Stimulated activated CD4-positive, alpha-beta T cell treated with anti-CD3 and anti-CD28 coated beads, Interleukin-15, amount 100 ng/mL, for 1 hour (primary cell): ENCODE measurements at places on chromosomes 7 and 10.

- no peak for DNase-seq
Measured at GRCh38 chr7:54881816-54882520, 123.0 kb upstream of the SEC61G start.

- no peak for DNase-seq
Measured at GRCh38 chr7:112184455-112184854, 21.7 kb downstream of the DOCK4 start.

DNA sequence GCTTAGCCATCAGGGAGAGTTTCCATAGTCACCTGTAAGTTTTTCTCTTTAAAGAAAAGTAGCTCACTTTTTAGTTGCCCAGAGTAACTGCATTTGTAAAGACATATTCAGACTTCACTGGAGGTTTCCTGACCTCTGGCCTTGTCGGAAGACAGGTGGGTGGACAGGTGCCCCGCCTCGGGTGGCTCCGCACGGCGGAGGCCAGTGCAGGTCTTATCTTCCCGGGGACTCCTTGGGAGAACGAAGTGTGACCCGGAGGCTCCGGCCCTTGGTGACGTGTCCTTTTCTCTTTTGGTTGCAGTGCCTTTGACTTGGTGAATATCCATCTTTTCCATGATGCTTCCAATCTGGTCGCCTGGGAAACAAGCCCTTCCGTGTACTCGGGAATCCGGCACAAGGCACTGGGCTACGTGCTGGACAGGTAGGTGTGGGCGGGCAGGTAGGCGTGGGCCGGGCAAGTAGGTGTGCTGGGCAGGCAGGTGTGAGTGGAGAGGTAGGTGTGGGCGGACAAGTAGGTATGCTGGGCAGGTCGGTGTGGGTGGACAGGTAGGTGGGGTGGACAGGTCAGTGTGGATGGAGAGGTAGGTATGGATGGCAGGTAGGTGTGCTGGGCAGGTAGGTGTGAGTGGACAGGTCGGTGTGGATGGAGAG is 75.8 kb downstream of the NKX6-2 start:
- no peak for DNase-seq

DNA sequence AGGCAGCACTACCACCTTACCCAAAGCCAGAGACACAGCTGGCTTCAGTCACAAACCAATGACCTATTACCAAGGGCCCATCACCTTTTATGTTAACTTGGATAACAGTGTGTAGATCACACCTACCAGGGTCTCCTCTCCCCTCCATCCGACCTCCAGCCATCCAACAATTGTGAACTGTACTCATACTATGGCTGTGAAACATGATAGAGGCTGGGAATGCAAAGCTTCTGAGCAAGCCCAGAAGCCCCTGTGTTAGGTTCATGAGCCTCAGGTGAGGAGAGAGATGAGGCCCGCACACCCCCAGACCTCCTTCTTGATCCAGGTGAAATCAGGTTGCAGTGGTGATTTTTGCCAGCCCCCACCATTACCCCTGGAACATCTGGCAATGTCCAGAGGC is 47.7 kb downstream of the PNLIPRP2 start:
- DNase-seq: no peak

DNA sequence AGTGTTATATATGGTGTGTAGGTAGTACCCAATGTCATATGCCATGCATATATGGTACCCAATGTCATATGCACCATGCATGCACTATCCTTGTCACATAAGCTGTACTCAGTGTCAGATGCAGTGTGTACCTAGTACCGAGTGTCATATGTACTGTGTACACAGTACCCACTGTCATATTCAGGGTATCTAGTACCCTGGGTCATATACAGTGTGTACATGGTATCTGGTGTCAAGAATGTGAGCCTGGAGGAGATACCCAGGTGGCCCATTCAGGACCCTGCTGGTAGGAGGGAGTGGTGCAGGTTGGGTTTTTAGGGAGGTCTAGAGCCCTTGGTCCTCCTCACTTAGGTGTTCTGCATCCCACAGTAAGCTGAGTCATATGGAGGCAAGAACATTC is 1.8 kb downstream of the ZMYND11 start:
- no peak for DNase-seq

GRCh38 chr10:31762316-31762715 is 166.3 kb downstream of the ARHGAP12 start:
- no peak for DNase-seq

- no peak for DNase-seq
Measured at GRCh38 chr7:94050046-94050445, 45.9 kb upstream of the BET1 start.

GRCh38 chr7:98235901-98236300 is 16.1 kb downstream of the TECPR1 start:
- no peak for DNase-seq

DNA sequence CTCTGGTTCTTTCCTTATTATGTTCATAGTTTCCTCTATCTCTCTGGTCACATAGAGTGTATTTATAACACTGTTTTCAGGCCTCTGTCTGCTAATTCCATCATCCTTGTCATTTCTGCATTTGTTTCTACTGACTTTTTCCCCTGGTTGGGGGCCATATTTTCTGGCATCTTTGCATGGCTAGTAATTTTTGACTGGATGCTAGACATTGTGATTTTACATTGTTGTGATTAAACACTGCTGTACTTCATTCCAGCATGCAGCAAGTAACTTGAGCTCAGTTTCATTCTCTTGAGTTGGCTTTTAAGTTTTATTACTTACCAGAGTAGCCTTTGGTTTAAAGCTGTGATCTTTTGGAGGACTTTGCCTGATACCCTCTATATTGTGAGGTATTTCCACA is 6.8 kb upstream of the DOCK1 start:
- DNase-seq: no peak

DNA sequence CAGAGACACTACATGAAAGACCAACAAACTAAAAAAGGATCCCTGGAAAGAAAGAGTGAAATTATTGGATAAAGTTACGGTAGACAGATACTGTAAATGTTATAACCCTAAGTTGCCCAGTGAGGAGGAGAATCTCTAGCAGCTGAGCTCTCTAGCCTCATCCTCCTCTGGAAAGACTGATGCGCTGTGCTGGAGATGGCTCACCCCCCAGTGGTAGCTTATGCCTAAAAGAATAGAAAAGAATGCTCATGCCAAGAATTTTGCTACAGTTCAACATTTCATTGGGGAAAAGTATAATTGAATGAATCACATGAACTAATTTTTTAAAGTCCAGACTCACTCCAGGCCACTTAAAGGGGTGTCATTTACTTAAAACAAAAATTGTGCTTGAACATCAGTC is 50.8 kb upstream of the RNF32 start:
- DNase-seq: no peak

- DNase-seq: no peak
Measured at GRCh38 chr7:120278773-120279172, 5.8 kb downstream of the KCND2 start.

GRCh38 chr7:158000160-158000559 is 587.5 kb downstream of the PTPRN2 start:
- no peak for DNase-seq

- DNase-seq: no peak
Measured at GRCh38 chr10:78980815-78981214, 88.0 kb upstream of the ZMIZ1 start.

DNA sequence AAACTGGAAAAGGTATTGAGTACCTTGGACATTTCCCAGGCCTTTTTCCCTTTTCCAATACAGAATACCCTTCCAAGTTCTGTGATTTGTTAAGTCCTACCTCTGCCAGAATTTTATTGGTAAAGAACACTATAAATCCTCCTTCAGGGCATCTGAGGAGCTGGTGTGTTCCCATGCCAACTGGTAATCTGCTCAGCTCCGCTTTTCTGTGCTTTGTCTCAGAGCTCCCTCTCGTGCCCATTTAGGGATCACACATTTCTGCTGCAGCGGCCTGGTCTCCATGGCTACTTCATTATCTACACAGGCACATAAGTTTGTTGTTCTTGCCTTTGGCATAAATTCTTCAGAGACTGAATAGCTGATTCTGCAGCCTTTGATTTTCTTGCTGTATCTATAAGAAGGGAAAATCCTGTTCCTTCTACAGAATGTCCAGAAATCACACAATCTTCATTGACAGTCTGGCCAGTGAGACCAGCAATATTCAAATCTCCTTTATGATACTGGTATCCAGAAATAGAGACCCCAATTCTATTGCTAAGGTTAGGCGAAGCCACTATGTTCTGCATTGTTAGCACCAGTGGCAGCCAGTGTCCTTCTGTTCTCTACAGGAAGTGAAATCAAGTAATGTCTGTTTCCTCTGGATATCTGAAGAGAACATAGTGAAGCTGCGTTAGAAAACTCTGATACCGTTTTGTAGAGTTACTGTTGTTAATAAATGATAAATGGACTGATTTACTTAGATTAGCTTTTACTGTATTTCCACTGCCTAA is 51.9 kb downstream of the DENND11 start:
- DNase-seq: no peak

DNA sequence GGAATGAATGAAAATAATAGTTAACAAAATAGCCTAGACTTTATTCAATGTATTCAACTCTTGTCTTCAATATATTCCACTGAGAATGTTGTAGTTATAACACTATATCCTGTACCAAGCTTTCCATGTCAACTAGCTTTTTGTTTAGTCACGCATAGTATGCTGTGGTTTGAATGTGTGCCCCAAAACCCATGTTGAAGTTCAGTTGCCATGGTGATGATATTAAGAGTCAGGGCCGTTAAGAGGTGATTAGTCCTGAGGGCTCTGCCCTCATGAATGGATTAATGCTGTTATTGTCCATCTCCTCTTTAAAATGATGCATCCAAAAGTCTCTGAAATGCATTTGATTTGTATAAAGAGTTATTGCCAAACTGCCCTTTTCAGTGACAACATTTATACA is 887.6 kb downstream of the NRG3 start:
- DNase-seq: no peak

GRCh38 chr7:141356161-141356560 is 195.0 kb upstream of the AGK start:
- DNase-seq: no peak

- no peak for DNase-seq
Measured at GRCh38 chr10:21047511-21047910, 150.4 kb upstream of the NEBL start.

GRCh38 chr10:33800986-33801385 is 466.5 kb upstream of the NRP1 start:
- DNase-seq: no peak

- DNase-seq: no peak
Measured at GRCh38 chr7:156781972-156782371, 111.0 kb downstream of the LMBR1 start.

DNA sequence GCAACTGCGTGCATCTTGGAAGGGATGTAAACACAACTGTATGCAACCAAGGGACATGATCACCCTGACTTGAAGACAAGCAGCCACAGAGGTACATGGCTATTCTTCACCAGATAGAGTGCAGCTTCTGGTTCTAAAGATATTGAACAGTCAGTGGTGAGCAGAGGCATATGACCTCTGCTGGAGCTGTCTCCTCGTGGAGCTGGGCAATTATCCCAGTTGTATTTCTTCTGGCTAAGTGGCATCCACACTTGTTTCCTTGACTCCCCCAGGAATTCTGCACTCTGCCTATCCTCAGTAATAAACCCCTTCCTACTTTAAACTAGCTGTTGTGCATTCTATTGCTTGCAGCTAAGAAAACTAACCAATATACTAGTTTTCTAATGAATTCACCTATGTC is 216.8 kb downstream of the THSD7A start:
- DNase-seq: no peak

GRCh38 chr10:101228153-101228965 is 904 bp downstream of the LBX1 start:
- DNase-seq: no peak

DNA sequence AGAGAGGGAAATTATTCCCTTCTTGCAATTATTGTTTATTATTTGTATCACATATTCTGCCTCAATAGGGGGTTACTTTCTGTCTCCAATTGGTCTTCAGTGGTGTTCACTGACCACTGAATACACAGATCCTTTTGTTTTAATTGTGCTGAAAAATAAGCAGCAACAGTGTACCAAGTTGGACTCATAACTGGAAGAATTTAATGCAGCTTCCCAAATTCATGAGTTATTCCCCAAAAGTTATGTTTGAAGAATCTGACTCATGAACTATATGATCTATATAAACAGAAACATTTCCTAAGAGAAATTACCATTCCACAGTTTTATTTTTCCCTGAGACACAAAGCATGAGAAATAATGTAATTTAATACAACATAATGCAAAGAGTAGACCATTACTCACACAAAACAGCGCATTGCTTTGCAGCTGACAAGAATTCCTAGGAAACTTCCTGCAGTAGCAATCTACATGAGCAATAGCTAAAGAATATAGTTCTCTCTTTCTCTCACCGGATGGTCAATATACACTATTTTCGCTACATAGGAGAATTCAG is 479.2 kb downstream of the HTR7 start:
- no peak for DNase-seq

GRCh38 chr7:112868609-112869008 is 78.4 kb upstream of the TMEM168 start:
- no peak for DNase-seq

DNA sequence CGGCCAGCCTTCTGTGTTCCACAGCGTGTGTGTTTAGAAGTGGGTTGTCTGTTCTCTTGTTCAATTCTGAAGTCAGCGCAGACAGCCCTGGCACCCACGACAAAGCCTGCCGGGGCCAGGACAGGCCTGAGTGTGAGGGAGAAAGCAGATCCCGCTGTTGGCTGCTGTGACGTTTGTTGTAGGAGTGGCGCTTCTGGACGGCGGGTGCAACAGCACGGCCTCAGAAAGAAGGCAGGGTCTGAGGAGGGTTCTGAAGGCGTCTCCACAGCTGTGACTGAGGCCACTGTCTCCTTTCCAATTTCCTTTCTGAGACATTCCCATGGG is 76.2 kb downstream of the VIPR2 start:
- DNase-seq: no peak

- DNase-seq: no peak
Measured at GRCh38 chr10:5551531-5552375, 27.0 kb downstream of the CALML3 start.

DNA sequence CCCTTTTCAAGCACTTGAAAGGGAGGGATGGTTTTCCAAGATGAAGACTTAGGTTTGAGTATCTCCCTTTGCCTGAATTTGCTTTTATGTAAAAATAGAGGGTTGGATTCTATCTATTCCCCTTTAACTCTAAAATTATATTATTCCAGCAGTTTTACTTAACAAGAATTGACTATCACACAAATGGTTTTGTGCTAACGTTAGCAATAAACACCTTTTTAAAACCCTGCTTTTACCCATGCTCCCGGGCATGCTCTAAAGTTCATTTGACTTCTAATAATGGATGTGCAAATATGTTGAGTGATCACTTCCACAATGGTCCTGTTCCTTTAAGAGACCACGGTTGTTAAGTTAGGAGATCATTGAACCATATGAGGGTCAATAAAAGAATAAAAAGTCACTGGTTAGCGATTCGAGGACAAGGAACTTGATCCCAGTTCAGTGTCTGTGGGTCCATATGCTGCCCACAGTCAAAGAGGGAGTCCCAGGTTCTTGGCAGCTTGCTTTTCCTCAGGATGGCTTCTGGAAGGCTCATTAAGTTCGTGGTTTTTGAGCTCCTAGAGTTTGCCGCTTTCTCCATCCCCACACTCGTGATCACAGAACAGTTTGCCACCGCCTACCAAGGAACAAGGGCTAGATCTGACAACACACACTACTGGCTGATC is at the start of gene TMEM236:
Gene TMEM236 (plus strand): TSS at position 421 of the 665 bp plus-strand sequence. CDS start 95 bp downstream, at position 516.
- no peak for DNase-seq
